ENCODE measurements at places on chromosomes 7 and 10.

GRCh38 chr7:15647309-15647708, 39.2 kb downstream of the MEOX2 start:
- no peak for DNase-seq

DNA sequence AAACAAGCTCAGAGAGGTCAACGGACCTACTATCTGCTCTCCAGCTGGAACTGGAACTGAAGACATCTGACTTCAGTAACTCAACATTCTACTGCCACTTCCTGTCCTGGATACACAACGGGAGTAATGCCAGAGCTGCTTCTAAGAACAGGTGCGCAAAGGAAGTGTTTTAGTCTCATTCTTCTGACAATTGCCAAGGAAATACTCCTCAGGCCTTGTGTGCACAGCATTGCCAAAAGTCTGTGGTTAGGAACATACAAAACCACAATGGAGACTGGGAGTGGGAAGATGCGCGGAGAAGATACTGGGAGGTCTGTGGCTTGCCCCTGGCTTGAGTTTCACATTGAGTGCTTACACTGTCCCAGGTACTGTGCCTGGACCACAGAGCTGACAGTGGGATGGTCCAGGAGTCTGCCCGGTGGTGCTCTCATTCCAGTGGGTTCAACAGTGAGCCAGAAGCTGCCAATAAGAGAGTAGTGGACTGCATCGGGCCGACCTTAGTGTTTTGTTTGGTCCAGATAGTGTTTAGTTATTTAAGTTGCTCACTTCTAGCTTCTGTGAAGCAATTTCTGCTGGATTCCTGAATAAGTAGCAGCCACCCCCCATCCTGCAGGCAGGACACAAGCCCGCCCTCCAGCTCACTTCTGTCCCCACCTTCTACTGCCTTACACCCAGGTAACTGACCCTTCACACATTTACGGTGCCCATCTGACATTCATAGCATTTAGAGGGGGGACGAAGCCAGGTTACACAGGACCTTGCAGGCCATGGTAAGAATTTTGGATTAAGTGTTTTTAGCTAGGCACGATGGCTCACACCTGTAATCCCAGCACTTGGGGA, 10.3 kb downstream of the TBL2 start:
- DNase-seq: no peak

GRCh38 chr10:35447693-35448407, 111.5 kb downstream of the CCNY start:
- no peak for DNase-seq

GRCh38 chr7:52565974-52566373, 469.5 kb upstream of the POM121L12 start:
- DNase-seq: peak; percentile 59

DNA sequence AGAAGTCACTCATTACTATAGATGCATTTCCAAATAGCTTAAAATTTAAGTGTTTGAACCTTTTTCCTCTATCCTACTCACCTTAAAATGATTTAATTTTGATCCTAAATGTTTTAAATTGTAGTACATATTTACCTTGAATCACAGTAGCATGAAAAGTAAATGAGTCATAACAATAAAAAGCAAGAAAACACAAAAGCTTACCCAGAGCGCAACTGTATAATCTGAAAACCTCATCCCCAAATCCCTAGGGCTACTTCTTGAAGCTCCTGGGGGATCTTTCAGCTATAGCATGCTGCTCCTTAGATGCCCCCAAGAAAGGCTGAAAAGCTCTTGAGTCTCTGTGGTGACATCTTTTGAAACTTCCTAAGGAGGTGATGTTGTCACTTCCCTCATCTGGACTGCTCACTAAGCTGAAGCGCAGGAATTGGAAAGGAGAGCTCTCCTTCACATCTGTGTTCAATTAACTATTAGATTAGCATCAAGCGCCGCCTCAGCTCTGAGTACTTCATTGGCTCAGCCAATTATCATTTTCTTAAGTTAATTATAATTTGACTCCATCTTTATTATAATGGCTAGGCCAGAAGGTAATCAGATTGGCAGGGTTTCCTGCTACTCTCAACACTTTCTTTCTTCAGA, 60.2 kb downstream of the SEMA3E start:
- peak; percentile 29 for DNase-seq

DNA sequence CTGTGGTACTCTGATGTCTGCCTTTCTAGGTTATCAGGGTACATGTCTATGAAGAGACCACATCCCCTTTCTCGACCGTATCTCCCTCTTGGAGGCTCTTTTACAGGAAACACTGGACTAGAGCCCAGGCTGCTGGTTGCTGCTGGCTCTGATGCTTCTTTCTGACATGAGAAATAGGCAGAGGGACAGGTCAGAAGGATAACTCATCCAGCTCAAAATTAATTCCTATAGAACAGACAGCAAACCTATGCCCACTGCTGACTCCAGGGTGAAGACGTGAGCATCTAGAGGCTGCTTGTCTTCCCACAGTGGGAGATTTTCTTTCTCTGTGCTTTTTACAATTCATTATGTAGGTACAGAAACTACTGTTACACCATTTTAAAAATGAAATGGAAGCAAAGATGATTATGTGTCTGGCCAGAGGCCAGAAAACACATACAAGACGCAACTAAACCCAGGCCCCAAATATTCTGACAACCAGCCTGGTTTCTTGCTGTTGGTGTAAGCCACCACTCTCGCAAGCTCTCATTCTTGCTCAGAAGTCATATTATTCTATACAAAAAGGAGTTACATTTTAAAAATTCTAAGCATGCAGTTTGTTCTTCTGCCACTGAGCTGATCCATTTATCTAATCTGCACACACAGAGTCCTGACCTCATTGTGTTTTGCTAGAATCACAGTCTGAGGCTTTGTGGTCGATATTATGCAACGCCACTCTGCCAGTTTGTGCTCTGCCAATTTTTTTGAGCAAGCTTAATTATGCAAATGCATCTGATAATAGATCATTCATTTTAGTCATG, 424.3 kb downstream of the KIF20B start:
- DNase-seq: no peak

DNA sequence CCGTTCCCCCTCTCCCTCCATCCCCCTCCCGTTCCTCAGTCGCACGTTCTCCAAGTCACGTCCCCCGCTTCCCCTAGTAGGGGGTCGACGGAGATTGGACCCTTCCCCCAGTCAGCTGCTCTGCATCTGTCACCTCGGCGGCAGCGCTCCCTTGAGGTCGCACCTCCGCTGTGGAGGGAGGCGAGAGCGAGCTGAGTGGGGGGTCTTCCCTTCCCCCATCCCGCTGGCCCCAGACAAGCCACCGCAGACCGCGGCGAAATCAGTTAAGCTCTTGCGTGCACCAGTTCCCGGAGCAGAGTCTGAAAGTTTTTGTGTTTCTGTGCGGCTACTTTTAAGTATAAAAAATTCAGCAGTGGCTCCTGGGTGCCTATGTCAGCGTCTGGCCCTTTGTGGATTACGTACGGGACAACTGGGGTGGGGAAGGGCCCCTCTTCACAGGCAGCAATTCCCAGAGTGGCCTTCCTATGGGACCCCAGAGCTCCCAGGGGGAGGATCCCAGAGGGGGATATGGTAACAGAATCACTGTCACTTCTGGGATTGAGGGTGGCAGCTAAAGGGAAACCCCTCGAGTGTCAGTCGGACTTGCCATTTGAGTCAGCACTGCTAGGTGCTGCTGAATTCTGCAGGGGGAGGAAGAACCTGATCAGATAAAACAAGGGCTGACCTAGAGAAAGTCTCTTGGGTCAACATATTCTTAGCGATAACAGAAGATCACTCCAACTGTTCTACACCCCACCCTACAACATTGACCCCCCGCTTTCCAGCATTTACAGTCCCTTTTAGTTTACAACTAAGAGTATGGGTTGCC, 12.5 kb upstream of the DDIT4 start:
- DNase-seq: peak; percentile 86

DNA sequence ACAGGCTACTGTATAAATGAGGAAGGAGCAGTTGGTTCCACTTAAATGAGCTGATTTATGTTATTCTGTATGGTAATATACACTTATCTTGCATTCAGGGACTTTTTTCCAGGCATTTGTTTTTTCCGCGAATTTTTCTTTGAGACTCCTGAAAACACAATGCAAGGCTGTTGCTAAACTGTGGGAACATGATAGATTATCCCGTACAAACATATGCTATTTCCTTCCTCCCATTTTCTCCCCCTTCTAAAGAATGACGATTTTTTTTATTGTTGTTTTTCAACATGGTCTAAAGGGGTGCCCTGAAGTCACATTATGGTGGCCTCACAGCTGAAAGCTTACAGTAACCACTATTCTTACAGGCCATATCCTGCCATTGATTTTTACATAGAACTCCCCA, 523.9 kb upstream of the NRP1 start:
- DNase-seq: no peak

GRCh38 chr10:78577712-78578111, 491.1 kb upstream of the ZMIZ1 start:
- DNase-seq: no peak

DNA sequence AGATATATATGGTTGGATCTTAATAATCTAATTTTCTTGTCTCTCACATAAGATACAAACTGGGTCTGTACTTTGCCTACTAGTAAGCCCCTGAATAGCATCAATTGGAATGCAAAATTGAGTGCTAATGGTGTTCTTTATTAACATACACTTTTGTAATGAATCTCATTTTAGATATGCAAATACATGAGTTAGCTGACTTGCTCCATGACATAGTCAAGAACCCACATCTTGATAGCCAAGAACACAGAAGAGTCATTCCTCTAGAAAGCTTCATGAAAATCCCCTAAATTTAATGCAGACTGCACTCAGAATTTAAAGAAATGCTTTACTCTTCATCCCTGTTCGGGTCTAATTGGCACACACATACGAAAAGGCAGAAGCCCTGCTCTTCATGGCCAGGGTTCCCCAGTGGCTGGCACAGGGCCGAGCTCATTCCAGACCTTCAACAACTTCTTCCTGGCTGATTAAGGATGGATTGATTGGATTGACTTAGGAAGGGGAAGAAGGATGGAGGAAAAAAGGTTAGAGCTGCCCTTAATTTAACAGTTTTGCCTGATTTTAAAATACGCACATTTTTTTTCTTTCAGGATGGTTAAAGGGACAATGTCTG, 431.1 kb upstream of the KLF6 start:
- no peak for DNase-seq

GRCh38 chr10:19640566-19641263, 175.5 kb upstream of the PLXDC2 start:
- no peak for DNase-seq

DNA sequence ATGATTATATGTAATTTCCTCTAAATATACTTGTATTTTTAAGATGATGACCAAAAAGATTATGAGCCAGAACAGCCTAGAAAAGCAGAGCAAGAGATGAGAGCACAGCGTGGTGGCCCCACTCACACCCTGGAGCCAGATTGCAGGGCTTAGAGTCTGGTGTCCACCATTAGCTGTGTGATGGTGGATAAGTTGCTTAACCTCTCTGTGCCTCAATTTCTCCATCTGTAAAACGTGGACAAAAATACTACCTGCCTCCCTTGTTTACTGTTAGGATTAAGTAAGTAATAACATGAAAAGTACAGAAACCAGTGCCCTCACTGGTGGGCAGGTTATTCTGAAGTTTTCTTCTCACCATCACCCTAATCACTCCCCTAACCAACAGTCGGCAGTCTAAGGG, 212.3 kb downstream of the COBL start:
- no peak for DNase-seq

DNA sequence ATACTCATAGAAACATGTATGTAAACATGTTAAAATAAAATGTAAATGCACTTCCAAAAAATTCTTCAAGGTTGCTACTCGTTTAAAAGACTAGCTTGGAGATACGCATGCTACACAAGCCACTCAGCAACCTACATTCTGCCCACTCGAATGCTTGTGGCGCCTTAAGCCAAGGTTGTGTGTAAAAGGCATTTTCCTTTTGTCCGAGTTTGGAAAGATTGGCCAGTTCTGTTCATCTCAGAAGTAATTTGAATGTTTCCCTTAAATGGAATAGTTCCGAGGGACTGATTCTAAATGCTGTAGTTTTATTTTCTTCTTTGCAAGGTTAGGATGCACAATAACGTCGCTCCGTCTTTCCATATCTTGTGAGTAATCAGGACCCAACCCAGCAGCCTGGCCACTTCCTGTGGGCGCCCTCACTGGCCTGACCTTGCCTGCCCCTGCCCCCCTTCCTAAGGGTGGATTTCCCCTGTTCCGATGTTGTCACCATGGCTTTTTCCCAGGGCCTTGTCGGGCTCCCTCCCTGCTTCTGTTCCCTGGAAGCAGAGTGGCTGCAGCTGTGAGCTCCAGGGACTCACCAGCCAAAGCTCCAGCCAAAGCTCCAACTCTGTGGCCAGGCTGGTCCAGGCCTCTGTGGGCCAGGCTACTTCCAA, 70.6 kb downstream of the PTPRE start:
- DNase-seq: no peak

GRCh38 chr10:14124941-14125340, 205.8 kb downstream of the FRMD4A start:
- DNase-seq: no peak

DNA sequence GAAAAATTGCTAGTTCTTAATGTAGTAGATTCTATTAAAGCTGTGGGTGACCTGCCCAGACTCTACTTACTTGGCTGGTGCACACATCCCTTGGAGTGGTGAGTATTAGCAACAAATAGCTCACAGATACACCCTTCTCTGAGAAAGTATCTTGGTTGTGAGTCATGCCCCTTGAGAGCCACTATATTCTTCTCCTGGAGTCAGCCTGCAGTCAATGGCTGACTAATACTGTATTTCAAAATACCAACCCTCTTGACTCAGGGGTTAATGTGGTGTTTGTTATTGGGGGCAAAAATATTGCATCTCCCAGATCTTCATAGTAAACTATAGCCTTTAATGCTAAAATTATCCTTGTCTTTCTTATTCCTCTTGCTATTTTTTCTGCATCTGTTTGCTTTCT, 354.9 kb downstream of the BMPER start:
- DNase-seq: no peak

GRCh38 chr10:124561206-124561605, 99.6 kb downstream of the LHPP start:
- DNase-seq: no peak

GRCh38 chr10:126124668-126125349, 228.4 kb downstream of the FANK1 start:
- DNase-seq: no peak

GRCh38 chr7:67983486-67983885, 986.9 kb downstream of the TYW1 start:
- DNase-seq: no peak

- DNase-seq: no peak
Observed at GRCh38 chr7:150520145-150520544, 5.5 kb downstream of the GIMAP7 start.

DNA sequence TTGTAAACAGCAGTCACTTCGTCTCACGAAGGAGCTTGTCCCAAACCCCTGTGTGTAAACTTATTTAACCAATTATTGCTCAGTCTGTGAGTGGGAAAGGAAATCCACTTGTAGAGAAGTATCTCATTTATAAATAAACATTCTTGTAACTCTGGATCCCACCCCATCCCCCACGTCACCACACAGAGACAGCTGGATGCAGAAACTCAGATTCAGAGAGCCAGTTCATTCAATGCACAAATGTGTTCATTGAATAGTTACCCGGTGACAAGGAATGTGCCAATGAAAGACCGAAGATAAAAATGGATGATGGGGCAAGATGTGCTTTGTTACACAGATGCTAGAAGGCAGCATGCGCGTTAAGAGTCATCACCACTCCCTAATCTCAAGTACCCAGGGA, 8.3 kb upstream of the OCM start:
- DNase-seq: no peak

GRCh38 chr10:70912556-70912955, 24.2 kb upstream of the PCBD1 start:
- no peak for DNase-seq

- DNase-seq: no peak
Observed at GRCh38 chr7:106858618-106859532, 6.2 kb upstream of the PIK3CG start.
